ENCODE measurements at places on chromosomes 2 and 18. TPM values are rescaled to one million over a fixed set of nuclear protein-coding genes. Genes with fewer than 3 reads are reported as not detected.

The MROH2A gene
- not detected for total RNA-seq

The KIAA2012 gene
- total RNA-seq, result not detected

The CYBRD1 gene
- 50.7 TPM for total RNA-seq

The CD302 gene
- total RNA-seq, result 19.1 TPM

The MARCHF7 gene
- total RNA-seq, result 72.6 TPM

The TMEM185B gene
- 16.1 TPM for total RNA-seq

The ARID5A gene
- 21.3 TPM for total RNA-seq

The TSPYL6 gene
- not detected for total RNA-seq

The VWC2L gene
- total RNA-seq, result not detected

The ALPI gene
- total RNA-seq, result 50.9 TPM

The OR6B2 gene
- total RNA-seq, result not detected

The NT5DC4 gene
- total RNA-seq, result not detected

The IHH gene
- total RNA-seq, result 65.6 TPM

All from transverse colon (tissue), 4 donors.